ENCODE measurements at places on chromosomes 11 and 22. TPM values are rescaled to one million over a fixed set of nuclear protein-coding genes. Genes with fewer than 3 reads are reported as not detected.

Gene UPK3A
- not detected for total RNA-seq

GRCh38 chr11:13367115-13367514, 89.5 kb downstream of the BMAL1 start:
- DNase-seq, result no peak

DNA sequence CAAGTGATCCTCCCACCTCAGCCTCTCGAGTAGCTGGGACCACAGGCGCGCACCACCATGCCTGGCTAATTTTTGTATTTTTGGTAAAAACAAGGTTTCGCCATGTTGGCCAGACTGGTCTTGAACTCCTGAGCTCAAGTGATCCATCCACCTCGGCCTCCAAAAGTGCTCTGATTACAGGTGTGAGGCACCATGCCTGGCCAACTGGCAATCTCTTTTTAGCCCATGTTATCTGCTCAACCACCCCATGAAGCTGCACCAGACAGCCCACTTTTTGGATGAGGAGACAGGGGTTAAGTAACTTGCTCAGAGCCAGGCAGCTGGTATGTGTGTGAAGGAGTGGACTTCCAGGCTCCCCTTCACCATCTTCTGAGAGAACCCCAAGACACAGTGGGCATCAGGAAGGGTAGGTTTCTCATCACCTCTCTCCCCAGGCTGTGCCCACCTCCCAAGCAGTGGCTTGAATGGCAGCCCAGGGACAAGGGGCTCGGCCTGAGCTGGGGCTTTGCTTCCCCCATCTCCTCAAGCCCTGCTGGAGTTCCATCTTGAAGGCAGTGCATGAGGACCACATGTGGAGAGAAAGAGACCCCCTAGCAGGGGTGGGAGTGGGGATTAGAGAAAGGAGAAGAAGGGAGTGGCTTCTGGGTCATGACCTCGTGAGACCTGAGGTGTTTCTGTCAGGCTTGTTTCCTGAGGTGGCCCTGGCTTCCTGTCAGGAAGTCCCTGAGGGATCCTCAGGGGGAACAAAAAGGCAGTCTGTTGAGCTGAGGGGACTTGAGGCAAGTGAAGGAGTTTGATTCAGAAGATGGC, 87.5 kb upstream of the PARVA start:
- DNase-seq, result no peak

DNA sequence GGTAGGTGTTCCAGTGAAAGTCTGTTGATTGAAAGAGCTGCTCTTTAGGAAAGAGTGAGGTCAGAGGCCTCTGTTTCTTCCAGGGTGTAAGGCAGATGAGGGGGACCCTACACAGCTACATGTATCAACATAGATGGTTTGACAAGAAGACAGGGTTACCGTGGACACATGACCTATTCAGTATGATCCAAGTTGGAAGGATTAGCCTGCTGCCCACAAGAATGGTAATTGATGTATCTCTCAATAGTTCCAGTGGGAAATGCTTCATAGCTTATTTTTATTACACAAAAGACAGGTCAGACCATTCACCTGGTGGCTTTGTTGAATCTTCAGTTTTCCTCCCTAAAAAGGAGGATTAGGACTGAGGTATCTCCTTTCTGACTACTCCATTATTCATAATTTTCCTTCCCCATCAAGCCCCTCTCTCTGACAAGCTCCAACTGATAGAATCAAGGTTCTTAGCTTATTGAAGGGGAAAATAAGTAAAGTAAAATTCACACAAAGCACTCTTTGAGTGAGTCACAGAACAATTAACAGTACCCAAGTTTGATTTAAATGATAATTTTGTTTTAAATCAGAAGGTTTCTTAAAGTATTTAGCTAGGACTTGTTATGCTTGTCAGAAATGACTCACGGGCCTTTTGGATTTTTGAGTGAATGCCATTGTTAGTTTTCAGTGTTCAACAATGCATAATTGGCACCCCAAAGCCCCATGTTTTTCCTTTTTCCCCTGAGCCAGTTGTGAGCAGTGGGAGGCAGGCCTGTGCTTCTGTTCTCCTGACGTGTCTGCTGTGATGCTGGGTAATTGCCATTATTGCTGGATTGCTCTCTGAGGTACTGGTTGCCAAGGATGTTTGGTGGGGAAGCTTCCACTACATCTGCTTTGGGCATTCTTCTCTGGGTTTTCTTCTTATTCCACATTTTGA, 373.2 kb downstream of the DDX10 start:
- no peak for DNase-seq

All from body of pancreas (tissue), 4 donors.